ENCODE measurements at places on chromosomes 11 and 22.
A peak's percentile ranks its signal among the peaks of the same experiment; 100 is the strongest.

DNA sequence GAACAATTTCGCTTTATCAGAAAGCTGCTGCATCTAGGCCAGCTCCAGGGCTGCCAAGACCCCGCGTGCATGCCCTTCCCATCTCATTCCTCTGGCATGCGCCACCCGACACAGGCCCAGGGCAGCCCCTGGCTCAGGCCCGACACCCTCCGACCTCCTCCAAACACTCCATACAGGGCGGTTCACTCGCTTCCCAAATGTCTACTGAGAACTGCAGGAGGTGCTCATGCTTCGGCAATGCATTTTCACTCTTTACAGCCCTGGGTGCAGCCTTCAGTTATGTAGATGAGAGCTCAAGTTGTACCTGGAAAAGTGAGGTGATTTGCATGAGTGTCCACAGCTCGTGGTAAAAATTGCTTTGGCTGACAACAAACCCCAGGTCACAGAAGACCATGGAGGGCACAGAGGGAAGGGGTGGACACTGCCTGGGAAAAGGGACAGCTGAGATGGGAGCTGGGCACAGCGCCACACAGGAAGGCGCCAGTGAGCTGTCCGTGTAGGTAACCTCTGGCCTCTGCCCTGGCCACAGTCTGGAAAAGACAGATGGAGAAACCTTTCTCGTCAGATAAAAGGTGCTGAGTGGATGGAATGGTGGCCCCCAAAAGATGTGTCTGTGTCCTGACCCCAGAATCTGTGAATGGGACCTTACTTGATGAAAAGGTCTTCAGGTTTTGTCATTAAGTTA lies 1351.9 kb downstream of the BRD1 start:
- no peak for DNase-seq

DNA sequence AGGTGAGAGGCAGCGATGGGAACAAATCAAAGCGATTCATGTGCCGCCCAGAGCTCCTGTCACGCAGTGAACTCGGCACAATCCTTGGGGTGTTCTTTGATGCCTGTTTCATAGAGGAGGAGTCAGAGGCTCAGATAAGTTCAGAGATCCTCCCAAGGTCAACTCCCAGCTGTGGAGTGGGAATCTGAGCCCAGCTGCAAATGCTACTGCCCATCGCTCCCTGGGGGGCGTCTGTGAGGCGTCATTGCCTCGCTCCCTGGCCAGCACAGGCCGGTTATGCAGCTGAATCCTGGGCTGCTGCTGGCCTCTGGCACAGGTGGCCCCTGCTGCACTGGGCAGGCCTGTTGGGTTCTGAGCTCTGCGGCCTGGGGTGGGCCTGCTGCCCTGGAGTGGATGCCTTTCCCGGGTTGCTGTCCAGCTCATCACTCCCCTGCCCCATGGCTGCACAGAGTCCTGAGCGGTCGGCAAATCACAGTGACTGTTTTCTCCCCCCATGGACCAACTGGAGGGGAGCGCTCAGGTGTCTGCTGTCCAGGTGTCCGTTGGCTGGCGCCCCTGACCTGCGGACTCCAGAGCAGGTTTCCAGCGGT lies 36.3 kb upstream of the SHISAL1 start:
- no peak for DNase-seq

GRCh38 chr11:69497221-69497787 lies 15.8 kb downstream of the LINC01488 start:
- peak; percentile 95 for DNase-seq

GRCh38 chr11:75323609-75324008 lies 27.9 kb downstream of the ARRB1 start:
- DNase-seq, result no peak

DNA sequence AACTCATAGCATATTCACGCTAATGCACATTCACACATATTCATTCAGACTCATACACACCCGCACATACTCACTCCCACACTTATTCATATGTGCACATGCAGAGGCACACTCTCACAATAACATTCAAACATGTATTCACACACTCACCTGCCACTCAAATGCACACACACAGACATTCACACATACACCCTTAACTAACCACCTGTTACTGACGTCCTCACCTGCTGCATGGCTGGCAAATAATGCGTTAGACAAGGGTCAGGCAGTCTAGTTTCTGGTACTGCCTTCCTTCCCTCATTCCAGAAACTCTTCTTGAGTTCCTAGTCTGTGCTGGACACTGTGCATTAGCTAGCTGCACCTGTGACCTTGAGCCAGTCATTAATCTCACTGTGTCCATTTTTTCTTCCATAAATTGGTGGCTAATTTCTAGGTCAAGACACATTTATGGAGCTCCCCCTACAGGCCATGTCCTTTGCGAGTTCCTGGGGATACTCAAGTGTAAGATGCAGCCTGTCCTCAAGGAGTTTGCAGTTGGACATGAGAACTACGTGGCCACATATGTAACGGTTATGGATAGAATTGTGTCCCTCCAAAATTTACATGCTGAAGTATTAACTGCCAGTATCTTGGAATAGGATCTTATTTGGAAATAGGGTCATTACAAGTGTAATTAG lies 34.5 kb upstream of the SEZ6L start:
- no peak for DNase-seq

DNA sequence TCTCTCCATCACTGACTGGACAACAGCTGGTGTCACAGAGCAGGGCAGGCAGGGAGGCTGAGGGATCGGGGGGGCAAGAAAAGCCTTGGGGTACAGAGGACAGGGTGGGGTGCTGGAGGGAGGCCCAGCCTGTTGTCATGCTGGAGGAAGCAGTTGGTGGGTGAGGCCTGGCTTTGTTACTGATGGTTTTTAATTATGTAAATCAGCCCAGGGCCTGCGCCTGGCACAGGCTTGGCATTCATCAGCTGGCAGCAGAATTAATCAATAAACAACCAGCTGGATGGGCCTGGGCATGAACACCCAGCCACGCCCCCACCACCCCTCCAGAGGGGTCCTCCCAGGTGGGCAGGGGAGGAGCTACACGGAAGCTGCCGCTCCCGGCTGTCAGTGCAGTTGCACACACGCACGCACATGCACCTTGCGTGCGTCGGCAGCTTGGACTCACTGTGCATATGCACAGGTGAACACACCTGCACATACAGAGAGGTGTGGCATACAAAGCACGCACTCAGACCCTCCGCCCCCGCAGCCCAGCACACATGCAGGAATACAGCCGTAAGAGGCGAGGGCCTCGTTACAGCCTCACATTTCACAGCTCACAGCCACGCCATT lies 21.3 kb upstream of the ELFN2 start:
- no peak for DNase-seq

DNA sequence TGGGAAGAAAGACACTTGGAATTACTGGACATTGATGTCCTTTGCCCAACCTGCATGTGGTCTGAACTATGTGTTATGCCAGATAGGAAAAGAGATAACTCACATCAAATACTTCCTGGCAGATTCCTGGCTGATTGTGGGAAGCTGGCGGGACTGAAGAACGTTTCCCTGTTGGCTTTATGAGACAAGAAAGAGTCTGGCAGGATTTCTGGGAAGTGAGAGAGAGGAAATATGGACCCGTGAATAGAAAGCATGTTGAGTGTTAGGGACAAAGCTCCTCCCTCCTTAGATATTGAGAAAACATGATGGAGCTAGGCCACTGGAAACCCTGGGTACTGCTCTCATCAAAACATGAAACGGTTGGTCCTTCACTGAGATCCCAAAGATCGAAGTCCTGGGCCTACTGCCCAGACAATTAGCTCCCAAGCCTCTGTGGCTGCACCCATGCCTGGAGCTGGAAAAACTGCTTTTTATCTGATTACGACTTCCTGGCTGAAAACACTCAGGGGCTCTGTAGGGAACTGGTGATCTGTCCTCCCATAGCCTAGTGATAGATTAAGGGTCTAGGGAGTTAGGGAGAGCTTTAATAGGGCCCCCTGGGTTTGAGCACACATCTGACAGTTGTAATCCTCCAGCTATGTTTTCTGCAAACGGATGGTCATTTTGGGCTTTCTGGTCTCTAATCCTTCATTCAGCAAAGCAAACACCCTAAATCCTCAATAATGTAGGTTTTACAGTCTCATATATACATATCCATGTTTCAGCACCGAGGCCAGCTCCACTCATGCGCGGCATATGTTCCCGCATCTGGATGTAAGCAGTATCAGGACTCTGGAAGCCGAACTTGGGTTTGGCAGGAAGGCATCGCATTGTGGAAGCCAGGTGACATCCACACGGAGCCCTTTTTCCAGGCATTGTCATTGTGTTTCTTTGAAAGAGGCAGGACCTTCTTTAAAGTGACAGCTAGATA lies 6.1 kb upstream of the B3GAT1 start:
- peak; percentile 47 for DNase-seq

Measured in Daoy (cell line).